ENCODE measurements at places on chromosomes 5 and 9.

- no peak for DNase-seq
Observed at GRCh38 chr5:42875785-42876374, 64.2 kb upstream of the SELENOP start.

GRCh38 chr5:173119719-173120118 lies 24.6 kb upstream of the BNIP1 start:
- DNase-seq, result no peak

DNA sequence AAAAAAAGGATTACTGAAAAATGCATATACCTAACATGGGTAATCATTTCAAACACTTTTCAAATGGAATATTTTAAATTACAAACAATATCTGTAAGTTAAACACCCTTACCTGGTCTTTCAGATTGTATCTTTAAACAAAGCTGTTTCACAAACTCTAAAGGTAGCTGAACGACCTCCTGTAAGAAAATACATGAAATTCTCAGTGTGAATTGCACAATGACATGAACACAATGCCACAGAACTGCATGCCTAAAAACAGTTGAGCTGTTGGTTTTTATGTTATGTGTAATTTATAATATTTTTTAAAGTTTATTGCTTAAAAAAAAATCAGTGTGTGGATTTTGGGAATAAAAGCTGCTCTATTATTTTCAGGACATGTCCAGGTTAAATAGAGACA lies 17.5 kb downstream of the IPPK start:
- no peak for DNase-seq

GRCh38 chr5:162052676-162053075 lies 14.9 kb upstream of the GABRG2 start:
- DNase-seq, result no peak

DNA sequence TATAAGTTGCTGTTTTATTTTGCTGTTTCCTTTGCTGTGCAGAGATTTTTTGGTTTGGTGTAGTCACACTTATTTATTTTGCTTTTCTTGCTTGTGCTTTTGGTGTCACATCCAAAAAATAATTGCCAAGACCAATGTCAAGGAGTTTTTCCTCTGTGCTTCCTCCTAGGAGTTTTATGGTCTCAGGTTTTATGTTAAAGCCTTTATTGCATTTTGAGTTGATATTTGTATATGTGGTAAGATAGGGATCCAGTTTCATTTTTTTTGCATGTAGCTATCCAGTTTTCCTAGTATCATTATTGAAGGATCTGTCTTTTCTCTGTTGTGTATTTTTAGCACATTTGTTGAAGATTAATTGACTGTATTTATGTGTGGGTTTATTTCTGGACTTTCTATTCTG lies 210.6 kb downstream of the ARHGEF28 start:
- no peak for DNase-seq

GRCh38 chr9:26292943-26293342 lies 599.7 kb downstream of the CAAP1 start:
- no peak for DNase-seq

DNA sequence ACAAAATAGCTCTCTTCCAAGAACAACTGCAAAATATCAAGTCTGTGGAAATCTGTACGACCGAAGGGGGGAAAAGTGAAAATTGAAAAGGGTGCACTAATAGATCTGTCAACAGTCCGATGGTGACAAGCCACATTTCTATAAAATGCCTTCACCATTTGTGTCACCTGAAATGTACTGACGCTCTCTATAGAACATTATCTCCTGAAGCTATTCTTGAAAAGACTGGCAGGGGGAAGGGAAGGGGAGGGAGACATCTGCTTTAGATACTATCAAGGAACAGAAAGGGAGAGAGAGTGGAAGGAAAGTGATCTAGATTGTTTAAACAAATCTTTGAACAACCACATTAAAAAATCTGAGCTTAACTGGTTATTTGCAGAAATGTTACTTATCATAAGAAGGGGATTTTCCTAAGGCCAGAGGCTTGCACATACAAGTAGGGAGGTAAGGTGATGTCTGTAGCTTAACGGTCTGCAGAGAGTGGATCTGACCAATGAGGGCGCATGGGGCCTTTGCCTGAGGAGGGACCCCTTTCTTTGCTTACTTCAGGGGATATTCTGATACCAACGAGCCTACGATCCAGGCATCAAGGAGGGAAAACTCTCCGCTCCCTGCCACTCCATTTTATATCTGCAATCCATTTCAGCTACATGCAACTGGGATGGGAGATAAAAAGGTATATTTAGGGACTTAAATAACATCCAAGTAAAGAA lies 92.1 kb downstream of the CRB2 start:
- no peak for DNase-seq

DNA sequence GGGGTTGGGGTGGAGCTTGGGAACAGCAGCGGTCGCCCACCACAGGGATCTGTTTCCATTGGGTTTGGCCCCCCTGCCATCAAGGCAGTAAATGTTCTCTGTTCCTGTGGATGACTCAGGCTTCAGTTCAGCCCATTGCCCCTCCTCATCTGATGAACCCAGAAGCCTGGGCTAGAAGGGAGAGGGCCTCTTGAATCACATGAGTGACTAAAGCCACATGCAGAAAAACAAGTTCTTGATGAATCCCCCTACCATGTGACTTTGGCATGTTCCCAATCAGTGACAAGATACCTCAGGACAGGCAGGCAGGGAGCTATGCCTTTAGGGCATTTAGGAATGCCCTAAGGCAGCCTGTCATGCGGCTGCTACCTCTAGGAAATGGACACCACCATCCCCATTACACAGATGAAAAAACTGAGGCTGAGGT lies 2.5 kb downstream of the SH3PXD2B start:
- DNase-seq, result no peak

GRCh38 chr5:76620166-76620565 lies 3.0 kb downstream of the F2RL2 start:
- DNase-seq, result no peak

- DNase-seq, result no peak
Observed at GRCh38 chr9:17528859-17529258, 50.0 kb upstream of the SH3GL2 start.

GRCh38 chr9:73215249-73215648 lies 63.6 kb downstream of the ANXA1 start:
- no peak for DNase-seq

DNA sequence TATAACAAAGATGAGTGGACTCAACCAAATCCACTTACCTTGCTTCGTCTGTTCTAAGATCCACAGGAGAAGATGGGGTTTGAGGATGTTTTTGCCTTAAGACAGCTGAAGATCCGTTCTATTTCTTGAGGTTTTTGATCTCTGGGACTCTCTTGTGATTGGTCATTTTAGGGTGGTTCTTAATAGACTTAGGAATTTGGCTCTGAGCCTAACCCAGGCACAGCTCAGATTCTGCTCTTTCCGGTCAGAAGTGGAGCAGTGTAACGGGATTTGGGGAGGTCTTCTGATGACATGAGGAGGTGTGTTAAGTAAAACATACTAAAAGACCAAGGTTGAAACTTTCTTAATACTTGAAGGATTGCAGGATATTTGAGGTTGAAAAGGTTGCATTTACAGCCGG lies 166.9 kb downstream of the DMRT2 start:
- DNase-seq, result no peak

- no peak for DNase-seq
Observed at GRCh38 chr5:7991125-7991821, 122.3 kb downstream of the MTRR start.

DNA sequence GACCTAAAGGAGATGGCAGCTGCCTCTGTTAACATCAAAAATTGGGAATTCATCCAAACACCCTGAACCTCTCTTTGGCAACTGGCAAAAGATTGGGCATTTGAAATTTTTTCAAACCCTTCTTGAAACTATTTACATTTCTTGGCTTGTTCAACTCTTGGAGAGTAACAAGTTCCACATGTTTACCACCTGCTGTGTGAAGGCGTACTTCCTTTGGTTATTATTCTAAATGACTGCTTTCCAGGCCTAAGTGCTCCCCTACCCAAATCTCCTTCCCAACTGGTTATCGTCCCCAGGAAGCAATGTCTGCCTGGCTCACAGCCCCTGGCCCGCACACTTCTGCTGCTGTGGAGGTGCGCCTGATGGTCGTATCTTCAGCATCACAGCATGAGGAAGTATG lies 422.7 kb downstream of the DMAC1 start:
- no peak for DNase-seq

- no peak for DNase-seq
Observed at GRCh38 chr5:178786859-178787499, 56.5 kb upstream of the ZNF354A start.

- DNase-seq, result no peak
Observed at GRCh38 chr5:17426104-17426749, 71.8 kb upstream of the TAF11L2 start.

DNA sequence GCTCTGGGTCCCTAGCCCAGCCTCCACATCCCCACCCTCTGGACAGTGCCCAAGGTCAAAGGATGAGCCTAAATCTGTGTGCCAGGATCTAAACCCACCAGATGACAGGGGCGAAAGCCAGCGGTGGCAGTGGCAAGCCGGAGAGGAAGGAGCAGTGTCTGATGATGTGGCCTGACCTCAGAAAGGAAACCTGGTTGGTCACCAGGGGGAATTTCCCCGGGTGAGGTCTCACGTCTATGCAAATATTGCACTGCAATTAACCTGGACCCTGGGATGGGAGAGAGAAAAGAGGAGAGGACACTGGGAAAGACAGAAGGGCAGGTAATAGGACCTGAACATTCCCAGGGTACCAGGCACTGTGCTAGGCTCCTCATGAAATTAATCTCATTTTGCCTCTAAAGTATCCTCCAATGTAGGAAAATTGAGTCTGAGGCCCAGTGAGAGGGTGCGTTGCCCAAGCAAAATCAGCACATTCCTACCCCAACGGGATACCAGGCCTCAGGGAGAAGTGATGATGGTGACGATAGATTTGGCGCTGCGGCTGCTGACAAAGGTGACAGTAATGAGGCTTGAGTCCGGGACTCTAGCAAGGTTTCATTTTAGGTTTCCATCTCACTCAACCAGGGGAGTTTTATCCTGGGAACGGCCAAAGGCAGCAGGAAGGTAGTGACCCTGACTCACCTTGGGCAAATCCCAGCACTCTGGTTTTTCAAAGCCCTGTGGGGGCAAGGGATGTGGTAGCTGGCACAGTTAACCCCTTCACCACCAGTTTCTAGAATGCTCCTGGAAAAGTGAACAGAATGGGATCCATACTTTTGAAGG lies 13.4 kb upstream of the TNIP1 start:
- DNase-seq, result no peak

- DNase-seq, result no peak
Observed at GRCh38 chr5:35908814-35909213, 29.6 kb downstream of the CAPSL start.

DNA sequence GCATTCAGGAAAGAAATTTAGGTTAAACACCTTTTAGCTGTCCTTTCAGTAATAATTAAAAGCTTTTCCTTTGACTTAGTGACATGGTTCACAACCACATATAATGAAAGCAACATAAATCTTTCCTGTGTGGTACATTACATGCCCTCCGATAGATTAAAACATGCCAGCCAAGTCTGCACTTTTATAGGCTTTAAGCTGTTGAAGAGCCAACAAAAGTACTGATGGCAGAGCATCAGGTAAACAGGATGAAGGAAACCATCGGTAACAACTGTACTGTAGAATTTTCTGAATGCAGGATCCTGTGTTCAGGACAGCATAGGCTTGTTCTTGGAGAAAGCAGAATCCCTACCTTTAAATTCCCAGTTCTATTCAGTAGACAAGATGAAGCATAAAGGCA lies 226.6 kb downstream of the MLLT3 start:
- DNase-seq, result no peak
